ENCODE measurements at places on chromosomes 3 and 15. TPM values are rescaled to one million over a fixed set of nuclear protein-coding genes. Genes with fewer than 3 reads are reported as not detected.
A peak's percentile ranks its signal among the peaks of the same experiment; 100 is the strongest.

- no peak for DNase-seq
Observed at GRCh38 chr3:141266186-141266585, 34.6 kb downstream of the PXYLP1 start.

- no peak for DNase-seq
Observed at GRCh38 chr3:71857956-71858355, 73.0 kb upstream of the PROK2 start.

DNA sequence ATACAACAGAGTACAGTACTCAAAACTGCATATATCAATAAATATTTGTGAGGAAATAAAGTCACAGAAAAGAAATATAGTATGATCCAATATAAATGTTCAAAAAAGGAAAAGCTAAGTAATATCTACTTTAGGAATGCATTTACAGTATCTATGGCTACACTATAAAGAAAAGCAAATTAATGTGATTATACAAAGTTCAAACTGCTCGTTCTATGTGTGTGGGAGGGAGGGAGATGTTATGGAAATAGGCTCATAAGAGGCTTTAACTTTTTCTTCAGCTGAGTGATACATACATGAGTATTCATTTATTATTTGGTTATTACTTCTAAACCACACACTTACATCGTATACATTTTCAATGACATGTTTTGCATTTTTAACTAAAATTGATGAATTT is 377.7 kb upstream of the AGTR1 start:
- no peak for DNase-seq

The SERPINI2 gene
- total RNA-seq, result not detected

DNA sequence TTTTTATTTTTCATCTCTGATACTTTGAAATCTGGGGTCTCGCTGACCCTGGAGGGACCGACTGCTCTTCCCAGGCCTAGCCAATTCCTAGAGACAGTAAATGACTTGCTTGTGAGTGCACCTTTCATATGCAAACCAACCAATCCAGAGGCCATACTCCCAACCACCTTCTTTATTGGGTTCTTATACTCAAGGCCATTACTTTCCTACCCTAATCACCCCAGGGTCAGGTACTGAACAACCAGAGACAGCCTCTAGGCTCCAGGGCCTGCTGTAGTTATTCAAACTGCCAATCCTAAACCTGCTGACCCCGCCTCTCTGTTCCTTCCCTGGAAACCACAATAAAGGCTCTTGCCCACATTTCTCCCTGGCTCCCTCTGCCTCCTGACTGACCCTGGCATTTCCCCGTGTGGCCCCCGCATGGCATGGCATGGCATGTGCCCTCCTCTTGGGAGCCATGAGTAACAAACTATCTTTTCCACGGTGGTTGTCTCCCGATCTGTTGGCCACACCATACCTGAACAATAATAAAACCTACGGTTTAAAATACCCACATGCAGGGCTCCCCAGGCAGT is 42.9 kb downstream of the ADCY5 start:
- no peak for DNase-seq

DNA sequence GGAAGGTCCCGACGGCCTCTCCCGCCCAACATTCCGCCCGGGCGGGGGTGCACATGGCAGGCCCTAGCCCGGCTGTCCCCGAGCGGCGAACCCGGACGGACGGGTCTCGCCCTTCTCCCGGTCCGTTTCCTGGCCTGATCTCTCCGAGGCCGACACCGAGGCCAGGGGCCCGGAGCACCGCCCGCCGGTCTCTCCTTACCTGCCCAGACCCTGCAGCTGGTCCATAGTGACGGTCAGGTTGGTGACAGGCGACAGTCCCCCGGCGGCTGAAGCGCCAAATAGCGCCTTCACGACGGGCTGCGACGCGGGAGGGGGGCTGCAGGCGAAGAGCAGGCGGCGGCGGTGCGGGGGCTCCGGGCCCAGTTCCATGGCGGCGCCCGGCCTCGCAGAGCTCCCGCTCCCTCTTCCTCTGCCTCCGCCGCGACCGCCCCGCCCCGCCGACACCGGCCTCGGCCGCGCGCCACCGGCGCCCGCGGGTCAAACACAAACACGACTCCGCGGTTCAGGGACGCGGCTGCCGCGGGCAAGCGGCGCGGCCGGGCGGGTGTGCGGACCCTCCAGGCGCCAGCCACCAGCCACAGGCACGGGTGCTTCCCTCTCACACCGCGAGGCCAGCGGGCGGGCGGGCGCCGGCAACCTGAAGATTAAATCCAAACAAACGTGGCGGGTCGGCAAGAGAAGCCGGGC is 495 bp downstream of the CDC25A start:
- no peak for DNase-seq

DNA sequence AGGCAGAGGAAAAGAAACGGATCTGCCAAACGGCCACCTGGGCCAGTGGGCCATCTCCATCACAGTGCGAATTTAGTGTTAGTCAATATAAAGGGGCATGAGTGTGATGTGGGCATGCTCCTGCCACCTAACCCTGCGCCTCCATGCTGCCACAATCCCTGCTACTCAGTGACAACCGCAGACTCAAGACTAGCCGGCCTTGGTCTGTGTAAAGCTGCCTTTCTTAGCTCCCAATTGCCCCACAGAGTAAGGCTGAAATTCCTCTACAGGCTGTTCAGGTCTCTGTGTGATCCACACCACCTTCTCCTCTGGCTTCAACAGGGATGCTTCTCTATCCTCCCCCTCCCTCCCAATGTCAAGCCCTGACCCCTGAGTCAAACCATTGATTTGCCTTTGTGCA is 269.7 kb downstream of the XXYLT1 start:
- no peak for DNase-seq

DNA sequence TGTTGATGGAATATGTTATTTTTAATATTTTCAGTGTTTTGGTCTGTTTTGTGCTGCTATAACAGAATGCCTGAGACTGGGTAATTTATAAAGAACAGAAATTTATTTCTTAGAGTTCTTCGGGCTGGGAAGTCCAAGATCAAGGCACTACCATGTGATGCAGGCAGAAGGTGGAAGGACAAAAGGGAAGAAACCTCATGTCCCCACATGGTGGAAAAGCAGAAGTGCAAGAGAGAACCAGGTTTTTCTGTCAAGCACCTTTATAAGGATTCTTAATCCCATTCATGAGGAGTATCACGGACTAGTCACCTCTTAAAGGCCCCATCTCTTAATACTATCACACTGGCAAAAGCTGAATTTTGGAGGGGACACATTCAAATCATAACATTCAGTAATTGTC is 57.9 kb upstream of the EPHB3 start:
- no peak for DNase-seq

DNA sequence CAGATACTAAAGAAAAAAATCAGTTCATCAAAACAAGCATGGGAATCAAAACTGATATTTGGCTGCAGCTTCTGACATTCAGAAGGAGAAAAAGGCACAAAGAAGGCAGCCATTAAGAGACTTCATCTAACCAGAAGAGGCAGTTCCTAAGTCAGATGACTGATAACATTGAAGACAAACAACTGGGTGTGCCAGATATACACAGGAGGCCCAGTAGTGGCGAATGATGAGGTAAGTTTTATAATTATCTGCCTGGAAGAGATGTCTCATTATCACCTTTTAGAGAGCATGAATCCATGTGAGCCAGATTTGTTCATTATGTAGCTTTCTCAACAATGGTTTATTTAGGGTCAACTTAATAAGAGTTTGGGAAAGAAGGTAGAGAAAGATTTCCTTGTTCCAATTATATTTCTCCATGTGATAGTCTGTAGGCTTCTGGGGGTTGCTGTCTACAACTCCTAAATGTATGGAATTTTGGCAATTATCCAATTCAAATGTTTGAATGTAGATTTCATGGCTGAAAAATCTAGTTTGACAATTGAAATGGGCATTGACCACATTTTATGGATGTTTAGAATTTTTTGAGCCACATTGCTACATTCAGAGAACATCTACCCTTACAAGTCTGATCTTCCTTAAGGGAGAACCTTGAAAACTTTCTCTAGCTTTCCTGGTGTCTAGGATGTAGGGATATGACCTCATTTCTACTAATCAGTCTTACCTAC is 50.4 kb upstream of the RASGRF1 start:
- no peak for DNase-seq

The A4GNT gene
- not detected for total RNA-seq

The PP2D1 gene
- total RNA-seq, result not detected

DNA sequence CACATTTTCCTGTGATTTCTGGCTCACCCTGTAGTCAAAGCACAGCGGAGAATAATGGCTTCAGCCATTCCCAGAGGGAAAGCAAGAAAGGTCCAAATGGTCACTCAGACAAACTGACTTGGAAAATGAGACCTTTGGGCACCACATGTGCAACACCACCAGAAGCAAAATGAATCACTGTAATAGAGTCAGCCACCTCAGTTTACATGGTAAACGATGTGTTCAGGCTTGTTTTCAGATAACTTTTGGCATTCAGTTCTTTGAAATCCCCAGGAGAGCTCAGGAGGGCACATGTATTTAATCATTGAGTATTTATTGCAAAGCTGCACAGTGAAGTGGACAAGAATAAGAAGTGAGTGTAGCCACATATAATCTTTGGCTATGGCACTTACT is 38.4 kb upstream of the ALCAM start:
- DNase-seq, result peak; percentile 71

DNA sequence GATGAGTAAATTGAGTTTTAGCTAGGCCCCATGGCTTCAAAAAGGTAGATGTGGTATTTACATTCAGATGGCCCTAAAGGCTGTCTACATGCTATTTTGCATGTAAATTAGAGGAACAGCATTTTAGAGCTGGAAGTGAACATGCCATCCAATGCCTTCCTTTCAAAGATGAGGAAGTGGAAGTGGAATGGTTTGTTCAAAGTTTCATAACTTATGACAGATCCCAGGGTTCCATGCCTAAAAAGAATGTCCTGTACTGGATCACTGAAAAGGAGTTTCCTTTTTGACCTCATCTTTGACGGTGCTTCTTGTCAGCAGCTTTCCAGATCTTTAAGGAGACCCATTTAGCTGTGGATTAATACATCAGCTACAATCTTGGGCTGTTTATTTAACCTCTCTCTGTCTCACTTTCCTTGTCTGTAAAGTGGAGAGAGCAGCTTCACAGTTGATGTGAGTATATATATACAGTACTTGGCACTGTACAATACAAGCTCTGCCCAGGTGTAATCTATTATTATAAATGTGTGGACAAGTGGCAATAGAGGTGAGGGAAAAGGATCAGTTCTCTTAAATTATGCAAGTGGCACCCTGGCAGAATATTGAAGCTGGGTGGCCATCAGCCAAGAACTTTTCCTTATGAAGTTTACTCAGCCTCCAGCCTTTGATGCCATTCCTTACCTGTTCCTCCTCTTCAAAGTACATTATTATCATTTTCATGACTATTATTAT is 68.7 kb upstream of the GOLGA8B start:
- no peak for DNase-seq

The CSTA gene
- 145 TPM for total RNA-seq

DNA sequence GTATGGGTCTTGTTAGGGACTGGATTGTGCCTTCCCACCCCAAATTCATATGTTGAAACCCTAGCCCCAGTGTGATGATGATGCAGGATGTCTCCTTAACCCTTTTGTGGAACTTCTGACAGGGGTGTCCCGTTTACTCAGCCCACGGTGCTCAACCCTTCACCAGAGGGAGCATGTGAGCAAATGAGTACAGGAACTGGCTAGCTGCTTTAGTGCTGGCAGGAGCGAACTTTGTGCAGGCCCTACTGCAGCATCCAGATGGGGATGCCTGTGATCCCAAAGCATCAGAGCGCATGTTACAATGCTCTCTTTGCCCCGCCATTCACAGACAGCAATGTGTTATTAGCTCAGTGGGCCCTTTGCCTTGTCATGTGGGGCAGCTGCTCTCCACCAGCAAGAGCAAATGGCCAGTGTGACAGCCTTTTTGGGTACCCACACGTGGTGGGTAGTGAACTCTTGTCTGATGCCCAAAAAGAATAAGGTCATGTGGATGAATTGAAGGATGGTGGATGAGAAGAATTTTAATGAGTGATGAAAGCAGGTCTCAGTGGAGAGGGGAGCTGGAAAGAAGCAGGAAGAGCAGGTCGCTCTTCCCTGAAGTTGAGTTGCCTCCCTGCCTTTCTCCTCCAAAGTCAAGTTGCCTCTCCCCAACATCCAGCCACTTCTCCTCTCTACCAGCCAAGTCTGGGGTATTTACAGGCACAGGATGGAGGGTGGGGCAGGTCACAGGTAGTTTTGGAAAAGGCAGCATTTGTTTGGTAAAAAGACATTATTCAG is 63.3 kb upstream of the STRIT1 start:
- DNase-seq, result no peak

- DNase-seq, result no peak
Observed at GRCh38 chr15:96187341-96188305, 142.9 kb upstream of the NR2F2 start.

The HDGFL3 gene
- 104 TPM for total RNA-seq

The THOC7 gene
- 117 TPM for total RNA-seq

GRCh38 chr3:42174679-42175385 is 83.7 kb downstream of the TRAK1 start:
- no peak for DNase-seq

The EPHA3 gene
- not detected for total RNA-seq

The TYRO3 gene
- 12.3 TPM for total RNA-seq

DNA sequence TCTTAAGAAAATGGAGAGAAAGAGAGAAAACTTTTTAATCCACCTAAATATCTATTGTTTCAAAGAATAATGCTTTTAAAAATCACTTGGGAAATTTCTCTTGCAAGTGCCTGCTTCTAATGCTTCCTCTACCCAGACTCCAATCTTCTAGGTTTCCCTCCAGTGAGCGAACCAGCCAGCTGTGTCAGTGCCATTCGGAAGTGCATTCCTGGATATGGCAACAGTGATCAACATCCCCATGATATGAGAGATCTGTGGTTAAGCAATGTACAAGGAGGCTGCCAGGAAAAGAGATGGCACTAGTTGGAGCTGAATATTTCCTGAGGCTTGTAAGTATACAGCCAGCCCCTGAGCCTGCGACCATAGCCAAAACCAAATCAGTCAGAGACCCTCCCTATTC is 53.3 kb upstream of the KCNMB2 start:
- DNase-seq, result no peak

The DAPK2 gene
- total RNA-seq, result 4.6 TPM

DNA sequence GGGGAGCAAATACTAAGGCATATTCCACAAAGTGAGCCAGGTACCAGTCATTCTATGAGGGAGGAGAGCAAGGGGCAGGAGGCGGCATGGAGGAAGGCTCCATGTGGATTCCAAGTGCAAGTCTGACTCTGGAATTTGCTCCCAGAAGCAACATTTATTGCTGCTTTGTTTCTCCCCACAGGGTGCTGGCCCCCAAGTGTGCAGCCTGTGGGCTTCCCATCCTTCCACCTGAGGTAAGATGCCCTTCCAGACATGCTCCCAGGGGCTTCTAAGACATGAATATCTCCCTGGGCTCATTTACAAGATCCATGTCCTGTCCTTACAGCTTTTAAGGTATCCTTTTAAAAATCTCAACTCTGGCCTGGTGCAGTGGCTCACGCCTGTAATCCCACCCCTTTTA is 15.9 kb upstream of the SACM1L start:
- DNase-seq, result no peak

The GABRB3 gene
- total RNA-seq, result not detected

GRCh38 chr3:49563766-49564165 is 9.5 kb downstream of the BSN start:
- DNase-seq, result no peak

The CNTN3 gene
- 3.5 TPM for total RNA-seq
